Testis (tissue), 5 donors: ENCODE measurements at places on chromosomes 3 and 15.
A peak's percentile ranks its signal among the peaks of the same experiment; 100 is the strongest.

- H3K36me3 ChIP-seq: no peaks in the 10 kb centered on the region
- H3K27me3 ChIP-seq: no peaks in the 10 kb centered on the region
- H3K4me1 ChIP-seq: no peaks in the 10 kb centered on the region
- H3K4me3 ChIP-seq: no peak overlapping the region
- no peak for DNase-seq
Measured at GRCh38 chr15:99402014-99402729, 150.9 kb downstream of the LRRC28 start.

DNA sequence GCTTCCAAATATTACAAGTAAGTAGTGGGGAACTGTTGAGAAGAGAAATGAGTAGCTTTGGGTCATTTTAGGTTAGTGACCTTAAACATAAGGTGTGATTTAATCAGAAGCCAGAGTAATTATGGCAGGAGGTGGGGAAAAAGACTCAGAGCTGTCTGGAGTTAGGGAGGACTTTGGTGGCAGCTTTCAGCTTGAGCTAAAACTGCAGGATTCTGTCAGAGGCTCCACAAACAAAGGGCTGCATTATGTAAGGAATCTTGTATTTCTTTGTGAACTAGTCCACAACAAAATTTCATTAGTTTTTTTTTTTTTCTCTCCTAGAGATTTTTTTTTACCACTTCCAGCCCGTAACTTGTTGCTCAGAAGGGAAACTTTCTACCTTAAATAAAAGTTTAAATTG, 345.3 kb downstream of the TIGIT start:
- no peaks in the 10 kb centered on the region for H3K4me1 ChIP-seq
- no peaks in the 10 kb centered on the region for H3K27me3 ChIP-seq
- H3K27ac ChIP-seq: peak overlapping the region; percentile 51
- no peak for DNase-seq
- H3K4me3 ChIP-seq: no peak overlapping the region
- H3K36me3 ChIP-seq: no peaks in the 10 kb centered on the region

DNA sequence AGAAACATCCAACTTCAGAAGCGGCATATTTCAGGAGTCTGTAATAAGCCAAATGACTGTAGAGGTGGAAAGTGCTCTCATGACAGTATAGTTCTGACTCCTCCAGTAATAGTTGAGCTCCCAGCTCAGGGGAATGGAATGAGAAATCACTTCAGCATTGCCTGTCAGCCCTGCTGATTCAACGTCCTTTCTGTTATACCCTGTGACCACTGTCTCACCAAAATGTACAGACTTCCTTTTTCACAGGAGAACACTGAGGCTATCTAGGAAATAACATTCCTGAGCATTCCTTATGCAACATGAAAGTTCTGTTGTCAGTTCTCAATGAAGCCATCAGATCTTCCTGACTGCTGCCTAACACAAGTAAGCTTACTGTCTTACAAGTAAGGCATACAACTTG, 284.5 kb upstream of the MME start:
- no peak overlapping the region for H3K4me3 ChIP-seq
- H3K27ac ChIP-seq: no peak overlapping the region
- no peaks in the 10 kb centered on the region for H3K4me1 ChIP-seq
- no peak for DNase-seq
- no peaks in the 10 kb centered on the region for H3K36me3 ChIP-seq
- H3K27me3 ChIP-seq: no peaks in the 10 kb centered on the region

DNA sequence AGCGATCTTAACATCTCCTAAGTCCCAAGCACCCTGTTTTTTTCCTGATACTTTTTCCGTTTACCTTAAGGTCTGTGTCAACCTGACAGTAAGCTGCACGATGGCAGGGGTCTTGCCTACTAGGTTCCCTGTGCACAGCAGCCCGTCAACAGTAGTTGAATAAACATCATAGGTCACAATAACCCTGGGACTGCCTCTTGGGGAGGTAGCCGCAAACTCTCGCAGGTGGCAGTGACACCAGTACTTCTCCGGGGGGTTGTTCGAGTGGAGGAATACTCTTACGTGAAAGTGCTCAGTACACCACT, 365 bp upstream of the PDCD6IP start:
- peak overlapping the region; percentile 82 for H3K4me3 ChIP-seq
- DNase-seq: no peak
- H3K27me3 ChIP-seq: no peaks in the 10 kb centered on the region
- peak overlapping the region; percentile 91 for H3K27ac ChIP-seq
- peaks cover 17% of the 10 kb centered on the region for H3K4me1 ChIP-seq

DNA sequence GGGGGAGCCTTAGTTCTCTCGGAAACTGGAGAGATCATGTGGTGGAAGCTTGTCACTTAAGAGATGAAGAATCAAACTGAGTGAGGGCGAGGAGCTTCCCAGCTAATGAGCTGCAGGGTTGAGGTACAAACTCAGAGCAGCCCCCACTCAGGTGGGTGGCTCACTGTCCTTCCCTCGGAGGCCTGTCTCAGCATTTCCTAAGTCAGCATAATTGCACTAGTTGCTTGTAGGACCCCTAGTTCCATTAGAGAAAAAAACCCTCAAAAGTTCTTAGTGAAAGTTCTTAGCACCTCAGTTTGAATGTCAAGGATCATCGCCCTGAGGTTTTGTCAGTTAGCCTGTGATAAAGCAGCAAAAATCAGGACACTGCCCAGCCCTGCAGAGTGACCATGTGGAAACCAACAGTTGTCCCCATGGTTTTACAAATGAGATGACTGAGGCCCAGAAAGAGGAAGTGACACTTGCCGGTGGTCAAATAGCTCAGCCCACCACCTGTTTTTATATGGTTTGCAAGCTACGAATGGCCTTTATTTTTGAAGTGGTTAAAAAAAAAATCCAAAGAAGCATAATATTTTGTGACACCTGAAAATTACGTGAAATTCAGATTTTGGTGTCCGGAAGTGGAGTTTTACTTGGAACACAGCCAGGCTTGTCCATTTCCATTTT, 11.9 kb downstream of the SMAD6 start:
- peaks cover 23% of the 10 kb centered on the region for H3K4me1 ChIP-seq
- no peak for DNase-seq
- no peak overlapping the region for H3K4me3 ChIP-seq
- no peaks in the 10 kb centered on the region for H3K36me3 ChIP-seq
- H3K27me3 ChIP-seq: no peaks in the 10 kb centered on the region

DNA sequence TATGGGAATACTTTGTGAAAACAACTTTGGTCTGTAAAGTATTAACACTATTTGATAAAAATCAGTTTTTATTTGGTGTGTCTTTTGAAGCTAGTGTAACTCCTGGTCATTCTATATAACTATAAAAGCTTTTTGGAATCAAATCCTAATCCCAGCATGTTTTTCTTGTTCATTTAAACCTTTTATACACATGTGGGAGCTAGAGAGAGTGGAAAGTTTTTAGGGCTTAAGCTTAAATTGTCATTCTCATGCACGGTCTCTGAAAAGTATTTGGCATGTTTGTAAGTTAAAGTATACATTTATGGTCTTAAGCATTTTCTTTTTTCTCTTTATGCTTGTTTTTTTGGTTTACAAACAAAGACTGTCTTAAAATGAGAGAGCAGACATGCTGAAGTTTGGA, 83.4 kb upstream of the RARB start:
- DNase-seq: no peak
- no peaks in the 10 kb centered on the region for H3K27me3 ChIP-seq
- no peak overlapping the region for H3K4me3 ChIP-seq

DNA sequence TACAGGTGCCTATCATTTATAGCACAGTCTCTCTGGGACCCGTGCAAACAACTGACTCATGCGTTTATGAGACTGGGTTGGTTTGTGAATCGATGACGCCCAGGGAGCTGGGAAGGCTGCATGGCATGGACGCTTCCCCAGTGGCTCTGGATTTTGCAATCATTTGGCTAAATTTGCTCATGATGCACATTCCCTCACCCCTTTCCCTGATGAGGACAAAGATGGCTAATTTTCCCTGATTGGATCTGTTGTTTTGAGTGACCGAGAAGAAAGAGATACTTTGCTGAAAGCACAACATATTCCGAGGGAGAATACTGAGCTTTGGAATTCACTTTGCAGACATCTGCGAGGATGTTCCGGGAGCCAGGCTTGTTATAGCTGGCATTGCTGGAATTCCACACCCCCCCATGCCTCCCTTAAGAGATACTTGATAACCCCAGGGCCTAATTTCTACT, 51.1 kb downstream of the CGNL1 start:
- H3K4me3 ChIP-seq: no peak overlapping the region
- H3K4me1 ChIP-seq: peaks cover 14% of the 10 kb centered on the region
- no peak for DNase-seq
- H3K27me3 ChIP-seq: no peaks in the 10 kb centered on the region
- peak overlapping the region; percentile 22 for H3K27ac ChIP-seq

DNA sequence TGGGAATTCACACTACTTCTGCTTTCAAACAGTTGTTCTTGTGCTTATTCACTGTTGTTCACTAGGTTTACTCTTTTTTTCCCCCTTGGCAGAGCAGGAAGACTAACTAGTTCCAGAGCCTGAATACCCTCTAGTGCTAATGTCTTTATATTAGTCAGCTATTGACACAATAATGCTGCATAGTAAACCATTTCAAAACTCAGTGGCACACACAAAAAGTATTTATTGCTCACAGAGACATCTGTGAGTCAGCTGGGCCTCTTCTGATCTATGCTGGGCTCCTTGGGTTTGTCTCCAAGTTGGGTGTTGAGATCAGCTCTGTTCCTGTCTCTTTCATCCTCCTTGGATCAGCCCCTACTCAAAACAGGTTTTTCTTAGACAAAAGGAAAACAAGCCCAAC, 51.1 kb downstream of the RSRC1 start:
- no peak overlapping the region for H3K27ac ChIP-seq
- no peaks in the 10 kb centered on the region for H3K4me1 ChIP-seq
- no peaks in the 10 kb centered on the region for H3K36me3 ChIP-seq
- no peak overlapping the region for H3K4me3 ChIP-seq
